A172 (cell line): ENCODE measurements at places on chromosomes 1 and 21.

DNA sequence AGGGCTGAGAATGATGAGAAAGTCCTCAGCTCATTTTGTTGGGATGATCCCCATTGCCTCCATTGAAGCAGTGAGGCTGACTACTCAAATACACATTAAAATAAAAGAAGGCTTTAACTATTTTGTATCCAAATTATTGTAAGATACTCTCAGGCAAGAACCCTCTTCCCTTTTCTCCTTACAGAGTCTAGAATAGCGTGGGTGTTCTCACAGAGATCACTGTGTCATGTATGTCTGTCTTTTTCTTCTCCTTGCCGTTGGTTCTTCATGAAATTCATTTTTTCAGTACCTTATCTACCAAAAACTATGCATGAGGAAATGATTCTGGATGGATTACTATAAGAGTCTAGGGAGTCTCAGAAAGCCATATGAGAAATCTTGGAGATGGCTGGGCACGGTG lies 30.1 kb downstream of the SORT1 start:
- no peak for DNase-seq

GRCh38 chr1:47638240-47638639 lies 200.4 kb downstream of the FOXD2 start:
- no peak for DNase-seq

GRCh38 chr1:241592273-241592958 lies 47.8 kb downstream of the CHML start:
- peak; percentile 88 for DNase-seq

DNA sequence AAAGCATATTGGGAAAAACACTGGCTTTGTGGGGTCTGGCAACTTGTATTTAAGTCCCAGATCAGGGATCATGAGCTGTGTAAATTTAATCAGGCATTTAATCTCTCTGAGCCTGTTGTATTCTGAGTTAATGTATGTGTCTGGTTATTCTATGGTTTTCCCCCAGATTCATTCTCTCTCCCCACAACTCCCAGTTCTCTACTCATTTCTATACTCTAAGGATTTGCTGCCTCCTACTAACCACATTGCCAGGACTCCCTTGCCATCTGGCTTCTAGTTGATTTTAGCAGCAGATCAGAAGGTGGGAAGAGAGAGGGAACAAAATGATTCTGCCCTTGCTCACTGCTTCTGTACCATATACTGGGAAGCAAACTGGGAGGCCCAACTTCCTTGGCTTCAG lies 31.4 kb upstream of the S1PR1 start:
- DNase-seq, result no peak

DNA sequence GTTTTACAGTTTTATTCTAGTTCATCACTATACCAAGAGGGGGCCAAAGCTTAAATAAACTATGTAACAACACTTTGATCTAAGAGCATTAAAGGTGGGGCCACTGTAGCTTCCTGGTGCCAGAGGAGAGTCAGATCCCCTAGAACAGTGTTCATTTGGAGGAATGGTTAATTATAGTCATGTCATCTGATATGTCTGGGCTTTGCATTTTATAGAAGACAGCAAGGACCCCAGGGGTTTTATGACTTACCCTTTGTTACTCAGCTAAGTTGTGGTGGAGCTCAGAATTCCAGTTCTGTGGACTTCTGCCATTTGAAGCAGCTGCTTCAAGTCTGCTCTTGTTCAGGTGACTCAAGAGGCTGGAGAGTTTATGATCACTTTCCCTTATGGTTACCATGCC lies 16.7 kb downstream of the KDM4A start:
- no peak for DNase-seq

GRCh38 chr21:45114072-45114471 lies 39.7 kb downstream of the ADARB1 start:
- no peak for DNase-seq

DNA sequence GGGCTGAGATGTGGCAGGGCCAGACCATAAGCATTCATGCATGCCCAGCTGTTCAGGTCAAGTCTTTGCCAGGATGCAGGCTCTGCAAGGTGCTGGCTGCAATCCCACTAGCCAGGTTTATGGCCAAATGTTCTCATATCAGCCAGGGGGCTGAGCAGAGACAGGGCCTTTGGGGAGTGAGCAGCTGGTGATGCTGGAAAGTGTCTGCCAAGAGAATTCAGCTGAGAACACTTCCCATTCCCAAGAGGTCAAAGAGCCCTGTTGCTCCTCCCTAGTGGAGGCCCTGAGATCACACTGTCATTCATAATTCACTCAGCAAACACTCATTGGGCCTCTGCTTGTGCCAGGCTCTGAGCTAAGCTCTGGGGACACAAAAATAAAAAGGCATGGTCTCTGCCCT lies 150.3 kb downstream of the DMRTA2 start:
- no peak for DNase-seq

- DNase-seq, result no peak
These were observed 2.5 kb upstream of the ERO1B start for GRCh38 chr1:236284291-236284721.

GRCh38 chr1:66050633-66051032 lies 257.9 kb downstream of the PDE4B start:
- no peak for DNase-seq

DNA sequence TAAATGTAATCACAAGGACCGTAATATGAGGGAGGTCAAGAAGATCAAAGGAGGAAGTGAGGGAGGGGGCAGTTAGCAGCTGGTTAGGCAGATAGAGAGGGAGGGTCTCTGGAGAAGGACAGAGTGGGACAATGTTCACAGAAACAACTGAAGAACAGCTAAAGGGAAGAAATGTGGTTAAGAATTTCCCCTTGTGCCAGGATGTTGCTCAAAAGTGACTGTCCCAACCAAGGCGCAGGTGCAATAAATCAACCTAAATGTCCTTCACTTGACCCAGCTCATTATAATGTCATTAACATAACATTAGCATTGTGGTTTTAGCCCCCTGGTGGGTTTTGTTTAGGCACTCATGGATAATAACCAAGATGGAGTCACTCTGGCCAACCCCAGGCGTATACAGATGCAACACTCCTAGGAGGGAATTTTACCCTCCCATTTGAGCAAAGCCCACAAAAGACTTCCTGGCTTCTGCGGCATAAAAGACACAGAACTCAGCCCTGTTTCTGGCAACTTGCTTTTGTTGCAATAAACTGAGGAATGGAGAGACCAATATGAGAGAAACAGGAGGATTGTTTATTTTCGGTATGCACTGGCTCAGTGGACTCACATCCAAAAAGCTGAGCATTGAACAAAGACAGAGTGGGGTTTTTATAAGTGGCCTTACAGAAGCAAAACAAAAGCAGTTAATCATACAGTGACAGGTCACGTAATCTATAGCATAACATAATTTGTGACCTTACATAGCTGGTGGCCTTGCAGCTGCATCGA lies 7.3 kb upstream of the CA6 start:
- no peak for DNase-seq

DNA sequence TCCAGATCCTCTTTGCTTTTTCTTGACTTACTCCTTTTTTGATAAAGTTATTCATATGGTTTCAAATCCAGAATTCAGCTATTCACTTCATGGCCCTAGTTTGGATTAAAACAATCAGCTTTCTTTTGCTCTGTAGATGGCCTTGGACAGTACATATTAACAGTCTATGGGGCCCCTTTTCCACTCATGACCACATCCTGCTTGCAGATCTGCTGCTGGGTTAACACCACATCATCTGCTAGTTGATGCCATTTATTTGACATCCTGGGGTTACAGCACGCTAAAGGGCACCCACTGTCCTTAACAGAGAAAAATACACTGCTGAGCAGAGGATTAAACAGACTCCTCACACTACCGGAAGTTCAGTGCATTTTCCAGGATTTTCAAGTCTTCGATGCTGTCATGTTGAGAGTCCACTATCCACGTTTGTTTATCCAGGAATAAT lies 941 bp upstream of the IFI16 start:
- peak; percentile 19 for DNase-seq

- no peak for DNase-seq
These were observed 589.1 kb upstream of the ADAMTS5 start for GRCh38 chr21:27555996-27556395.

DNA sequence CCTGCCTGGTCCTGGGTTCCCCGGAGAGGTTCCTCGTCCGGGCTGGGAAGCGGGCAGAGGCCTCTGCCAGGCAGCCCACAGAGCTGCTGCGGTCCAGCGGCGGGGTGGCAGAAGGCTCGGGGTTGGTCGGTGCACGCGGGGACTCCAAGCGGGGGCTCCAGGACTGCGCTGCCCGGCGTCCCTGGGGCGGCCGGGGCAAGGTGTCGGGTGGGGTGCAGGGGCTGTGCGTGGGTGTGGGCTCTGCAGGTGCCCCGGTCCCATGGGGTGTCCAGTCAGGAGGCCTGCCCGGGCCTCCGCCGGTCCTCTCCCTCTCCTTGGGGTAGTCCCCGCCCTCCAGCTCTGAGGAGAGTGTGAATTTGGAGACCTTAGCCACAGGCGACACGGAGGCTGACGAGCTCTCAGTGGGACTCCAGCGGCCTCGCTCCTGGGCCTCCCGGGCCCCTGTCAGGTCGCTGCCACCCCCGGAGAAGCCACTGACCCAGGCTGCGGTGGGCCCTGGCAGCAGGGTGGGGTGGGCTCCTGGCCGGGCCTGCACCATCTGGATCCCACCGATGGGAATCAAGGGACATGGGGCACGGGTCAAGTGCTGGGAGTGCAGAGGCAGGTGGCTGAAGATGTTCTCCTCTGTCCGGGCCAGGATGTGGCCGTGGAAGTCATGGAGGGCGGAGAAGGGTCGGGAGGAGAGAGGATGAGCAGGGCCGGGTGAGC lies 26.2 kb upstream of the EDN2 start:
- DNase-seq, result no peak

DNA sequence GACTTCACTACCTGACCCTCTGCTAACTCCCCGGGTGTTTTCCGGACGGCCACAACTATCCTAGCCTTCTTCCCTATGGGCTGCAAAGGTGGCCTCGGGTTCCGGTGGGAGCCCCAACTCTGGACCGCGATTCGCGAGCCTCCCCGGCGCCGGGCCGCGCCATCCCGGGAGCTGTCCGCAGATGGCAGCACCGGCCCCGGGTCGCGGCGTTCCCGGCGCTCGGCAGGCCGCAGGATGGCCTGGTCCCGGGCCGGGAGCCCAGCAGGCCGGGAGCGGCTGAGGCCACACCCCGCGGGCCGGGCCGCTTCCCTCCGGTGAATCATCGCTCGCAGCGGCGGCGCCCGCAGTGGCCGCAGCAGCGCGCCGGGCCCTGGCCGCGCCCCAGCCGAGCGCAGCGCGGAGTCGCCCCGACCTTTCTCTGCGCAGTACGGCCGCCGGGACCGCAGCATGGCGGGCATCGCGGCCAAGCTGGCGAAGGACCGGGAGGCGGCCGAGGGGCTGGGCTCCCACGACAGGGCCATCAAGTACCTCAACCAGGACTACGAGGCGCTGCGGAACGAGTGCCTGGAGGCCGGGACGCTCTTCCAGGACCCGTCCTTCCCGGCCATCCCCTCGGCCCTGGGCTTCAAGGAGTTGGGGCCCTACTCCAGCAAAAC lies at the start of gene CAPN2:
TSS of gene CAPN2 (plus strand) at position 346 of the 656 bp plus-strand sequence. CDS start at position 448, 102 bp downstream.
- DNase-seq, result peak; percentile 69
